ENCODE measurements at places on chromosomes 1 and 21. TPM values are rescaled to one million over a fixed set of nuclear protein-coding genes. Genes with fewer than 3 reads are reported as not detected.

GRCh38 chr1:40973912-40974311, 5.6 kb upstream of the CTPS1 start:
- DNase-seq: no peak

DNA sequence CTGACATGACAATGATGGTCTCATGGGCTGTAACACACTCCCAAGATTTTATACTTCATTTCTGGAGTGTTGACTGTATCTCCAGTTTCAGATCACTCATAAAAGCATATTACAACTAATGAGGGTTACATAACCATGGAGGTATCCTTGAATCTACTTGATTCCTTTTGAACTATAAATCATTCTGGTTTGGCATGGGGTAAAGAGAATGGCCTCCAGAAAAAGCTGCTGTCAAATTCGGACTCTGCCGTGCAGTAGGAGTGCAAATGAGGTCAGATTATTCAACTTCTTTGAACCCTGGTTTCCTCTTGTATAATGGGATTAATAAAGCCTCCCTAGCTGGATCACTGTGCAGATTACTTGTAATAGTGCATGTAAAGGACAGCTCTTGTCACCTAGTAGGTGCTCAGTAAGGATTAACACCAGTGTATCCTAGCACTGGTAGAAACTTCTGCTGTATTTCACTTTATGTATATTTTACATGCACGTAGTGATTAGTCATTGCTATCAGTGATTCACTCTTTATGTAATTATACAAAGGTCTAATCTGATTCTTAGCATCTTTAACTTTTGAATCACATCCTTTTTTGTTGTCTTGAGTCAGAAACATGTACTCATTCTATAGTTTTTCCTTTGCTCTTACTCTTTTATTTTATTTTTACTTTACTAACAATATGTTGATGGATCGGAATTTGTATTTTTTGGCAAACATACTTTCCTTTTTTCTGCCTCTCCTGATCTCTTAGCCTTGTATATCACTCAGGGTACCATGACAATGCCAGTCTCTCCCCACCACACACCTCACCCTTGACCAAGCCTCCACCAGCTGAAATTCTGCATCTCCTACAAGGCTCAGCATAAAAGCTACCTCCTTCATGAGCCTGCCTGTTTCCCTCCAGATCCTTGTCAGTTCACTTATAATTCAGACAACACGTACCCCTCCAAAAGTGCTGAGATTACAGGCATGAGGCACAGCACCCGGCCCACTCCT, 3.2 kb downstream of the LRRC8C start:
- DNase-seq: no peak

- DNase-seq: peak; percentile 24
Observed at GRCh38 chr1:47302472-47302871, 11.5 kb downstream of the STIL start.

BCL2L15 gene
- polyA plus RNA-seq: 0.05 TPM

DNA sequence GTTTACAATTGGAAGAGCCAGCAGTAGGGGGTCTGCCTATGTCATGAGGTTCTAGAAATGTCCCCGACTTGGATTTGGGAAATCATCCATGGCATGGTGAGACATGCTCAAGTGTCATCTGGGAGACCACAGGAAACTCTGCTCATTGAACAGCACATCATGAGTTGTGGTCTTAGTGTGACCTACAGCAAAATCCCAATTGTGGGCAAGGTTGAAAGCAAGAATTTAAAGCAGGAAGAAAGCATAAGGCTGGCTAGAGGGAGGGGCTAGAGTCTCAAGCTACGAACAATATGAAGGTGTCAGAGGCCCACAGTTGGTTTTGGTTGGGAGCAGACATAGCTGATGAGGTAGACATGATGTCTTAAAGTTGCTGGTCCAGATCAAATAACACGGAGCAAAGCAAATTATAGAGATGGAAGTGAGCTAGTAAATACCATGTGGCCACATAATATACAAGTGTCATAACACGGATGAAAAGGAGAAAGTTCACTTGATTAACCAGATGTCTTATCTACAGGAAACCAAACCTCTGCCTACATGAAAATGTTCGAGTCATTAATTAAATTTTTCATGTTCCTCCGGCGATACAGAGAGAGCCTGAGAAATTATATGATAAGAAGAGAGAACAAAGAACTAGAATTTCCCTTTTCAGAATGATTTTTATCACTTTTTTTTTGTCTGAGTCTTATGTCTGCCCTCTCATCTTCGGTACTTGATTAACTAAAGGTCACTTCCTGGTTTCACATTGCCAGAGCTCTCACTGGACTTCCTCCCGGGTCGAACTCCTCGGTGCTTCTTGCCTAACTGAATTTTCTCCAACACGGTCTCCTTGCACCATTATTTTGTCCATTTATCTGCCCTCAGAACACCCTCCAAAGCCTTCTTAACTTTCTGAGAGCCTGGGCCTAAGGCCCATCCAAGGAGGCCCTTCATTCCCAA, 67.5 kb upstream of the DUSP10 start:
- no peak for DNase-seq

DNA sequence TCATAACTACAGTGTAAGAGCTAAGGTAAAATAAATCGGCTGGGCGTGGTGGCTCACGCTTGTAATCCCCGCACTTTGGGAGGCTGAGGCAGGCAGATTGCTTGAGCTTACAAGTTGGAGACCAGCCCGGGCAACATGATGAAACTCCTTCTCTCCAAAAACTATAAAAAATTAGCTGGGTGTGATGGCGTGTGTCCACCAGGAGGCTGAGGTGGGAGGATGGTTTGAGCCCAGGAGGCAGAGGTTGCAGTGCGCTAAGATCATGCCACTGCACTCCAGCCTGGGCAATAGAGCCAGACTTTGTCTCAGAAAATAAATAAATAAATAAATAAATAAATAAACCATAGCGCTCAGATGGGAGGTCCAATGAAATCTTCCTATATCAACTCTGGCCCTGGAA, 16.7 kb upstream of the FAM110D start:
- no peak for DNase-seq

DNA sequence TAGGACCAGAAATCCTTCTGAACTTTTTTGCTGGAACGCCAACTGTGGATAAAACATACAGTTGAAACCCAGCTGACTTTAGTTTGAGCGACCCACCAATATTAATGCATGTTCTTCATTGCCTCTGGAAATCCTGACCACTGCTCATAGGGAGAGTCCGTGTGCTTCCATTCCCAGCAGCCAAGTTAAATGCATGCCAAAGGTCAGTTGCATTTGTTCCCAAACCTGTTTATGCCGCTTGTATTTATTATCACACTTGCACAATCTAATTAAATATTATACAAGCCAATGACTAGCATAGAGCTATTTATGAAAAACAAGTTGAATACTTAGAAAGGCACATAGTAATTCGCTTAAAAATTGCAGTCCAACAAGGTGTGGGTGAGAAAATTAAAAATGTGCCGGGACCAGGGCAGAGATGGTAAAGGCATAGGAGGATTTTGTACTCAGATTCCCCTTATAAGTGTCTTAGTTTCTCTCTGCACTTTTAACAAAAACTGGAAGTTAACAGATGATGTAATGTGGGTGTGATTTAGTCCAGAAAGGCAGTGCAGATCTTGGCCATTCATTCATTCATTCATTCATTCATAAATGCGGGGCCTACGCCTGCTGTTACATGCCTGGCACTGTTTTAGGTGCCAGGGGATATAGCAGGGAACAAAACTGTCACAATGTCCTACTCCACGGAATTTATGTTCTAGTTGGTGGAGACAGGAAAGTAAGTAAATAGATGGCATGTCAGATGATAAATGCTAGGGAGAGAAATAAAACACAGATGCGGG, 99.7 kb downstream of the PRDM2 start:
- DNase-seq: no peak

CD48 gene
- not detected for polyA plus RNA-seq

GRCh38 chr1:87180682-87181081, 148.0 kb upstream of the LMO4 start:
- DNase-seq: no peak

GPR161 gene
- 19.2 TPM for polyA plus RNA-seq

GRCh38 chr1:77219166-77219887, at the start of gene PIGK:
PIGK (minus strand) TSS chr1:77219430; CDS start chr1:77219402, 28 bp downstream.
- peak; percentile 74 for DNase-seq

CYP4A11 gene
- not detected for polyA plus RNA-seq

- DNase-seq: no peak
Observed at GRCh38 chr1:167208624-167208976, 12.1 kb upstream of the POU2F1 start.

DNA sequence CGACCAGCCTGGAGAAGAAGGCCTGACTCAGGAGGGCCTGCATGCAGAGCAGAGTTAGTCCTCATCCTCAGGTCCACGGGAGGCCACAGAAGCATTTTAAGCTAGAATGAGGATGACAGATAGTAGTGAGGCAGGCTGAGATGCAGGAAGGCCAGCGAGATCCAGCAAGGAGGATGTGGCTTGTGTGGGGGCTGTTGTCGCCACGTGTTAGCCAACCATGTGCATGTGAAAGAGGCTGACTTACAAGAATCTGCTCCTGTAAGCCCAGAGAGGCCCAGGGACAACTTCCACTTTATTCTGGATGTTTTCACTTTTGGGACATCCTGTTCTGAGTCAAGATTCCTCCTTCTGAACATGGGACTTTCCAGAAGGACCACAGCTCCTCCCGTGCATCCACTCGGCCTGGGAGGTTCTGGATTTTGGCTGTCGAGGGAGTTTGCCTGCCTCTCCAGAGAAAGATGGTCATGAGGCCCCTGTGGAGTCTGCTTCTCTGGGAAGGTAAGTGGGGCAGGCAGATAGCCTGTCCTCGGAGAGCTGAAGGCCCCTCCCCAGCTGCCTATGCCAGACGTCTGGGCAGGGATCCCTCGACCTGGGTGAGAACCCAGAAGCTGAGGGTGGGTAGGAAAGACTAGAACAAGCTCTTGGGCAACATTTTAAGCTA, at the start of gene SLAMF8:
Gene SLAMF8 (plus strand): TSS at position 433 of the 661 bp plus-strand sequence. CDS start 26 bp downstream, at position 459.
- DNase-seq: no peak

DNA sequence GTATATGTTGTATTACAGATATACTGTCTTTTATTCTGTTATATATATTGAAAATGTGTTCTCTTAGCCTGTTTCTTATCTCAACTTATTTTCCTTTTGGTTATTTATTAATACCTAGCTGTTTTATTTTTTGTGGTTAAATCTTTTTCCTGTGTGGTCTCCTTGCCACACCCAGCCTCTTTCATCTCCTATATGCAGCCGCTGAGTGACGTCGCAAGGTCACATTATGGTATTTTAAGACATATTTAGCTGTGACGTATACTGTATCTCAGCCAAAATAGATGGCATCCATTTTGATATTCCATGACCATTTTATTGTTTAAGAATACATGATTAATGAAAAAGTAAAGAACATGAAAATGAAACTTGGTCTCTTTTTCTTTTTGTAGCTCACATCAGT, 29.1 kb downstream of the CENPF start:
- no peak for DNase-seq

DNA sequence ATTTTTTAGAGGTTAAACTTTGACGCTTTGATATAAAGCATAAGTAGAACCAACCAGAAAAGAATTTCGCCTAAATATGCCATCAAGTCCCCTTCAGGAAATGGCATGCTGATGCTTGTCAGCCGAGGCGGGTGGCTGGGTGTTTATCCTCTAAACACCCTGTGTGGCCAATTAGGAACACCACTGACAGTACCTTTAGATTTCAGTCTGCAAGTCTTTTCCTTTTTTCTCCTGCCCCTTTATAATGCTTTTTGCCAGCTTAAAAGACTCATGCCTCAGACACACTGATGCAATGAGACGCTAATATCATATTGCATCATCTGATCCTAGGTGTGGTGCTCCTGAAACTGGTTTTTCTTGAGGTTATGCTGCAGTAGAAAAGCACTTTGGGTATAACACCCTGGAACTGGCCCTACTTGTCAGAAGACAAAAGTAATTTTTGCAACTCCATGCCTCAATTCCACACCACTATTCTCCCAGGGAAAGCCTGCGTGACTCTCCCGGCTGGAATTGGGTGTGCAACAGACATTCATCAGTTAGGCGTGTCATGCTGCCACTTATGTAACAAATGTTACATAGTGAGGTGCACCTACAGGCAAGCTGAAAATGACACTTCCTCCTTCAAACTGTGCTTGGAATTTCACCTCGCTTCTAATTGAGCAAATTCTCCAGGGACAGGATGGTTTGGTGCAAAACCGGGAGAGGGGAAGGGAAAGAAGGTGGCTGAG, 2.0 kb upstream of the RCC2 start:
- no peak for DNase-seq

DNA sequence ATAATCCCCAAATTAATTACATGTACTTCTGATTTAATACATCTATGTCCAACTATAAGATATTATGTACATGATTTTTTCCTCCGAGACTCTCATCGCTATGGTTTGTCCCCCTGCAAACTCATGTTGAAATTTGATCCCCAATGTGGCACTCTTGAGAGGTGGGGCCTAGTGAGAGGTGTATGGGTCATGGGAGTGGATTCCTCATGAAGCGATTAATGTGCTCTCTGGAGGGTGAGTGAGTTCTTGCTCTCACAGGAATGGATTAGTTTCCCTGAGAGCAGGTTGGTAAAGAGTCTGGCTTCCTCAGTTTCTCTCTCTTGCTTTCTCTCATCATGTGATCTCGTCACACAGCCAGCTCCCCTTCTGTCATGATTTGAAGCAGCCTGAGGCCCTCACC, 16.1 kb downstream of the HSF2BP start:
- DNase-seq: no peak

DNA sequence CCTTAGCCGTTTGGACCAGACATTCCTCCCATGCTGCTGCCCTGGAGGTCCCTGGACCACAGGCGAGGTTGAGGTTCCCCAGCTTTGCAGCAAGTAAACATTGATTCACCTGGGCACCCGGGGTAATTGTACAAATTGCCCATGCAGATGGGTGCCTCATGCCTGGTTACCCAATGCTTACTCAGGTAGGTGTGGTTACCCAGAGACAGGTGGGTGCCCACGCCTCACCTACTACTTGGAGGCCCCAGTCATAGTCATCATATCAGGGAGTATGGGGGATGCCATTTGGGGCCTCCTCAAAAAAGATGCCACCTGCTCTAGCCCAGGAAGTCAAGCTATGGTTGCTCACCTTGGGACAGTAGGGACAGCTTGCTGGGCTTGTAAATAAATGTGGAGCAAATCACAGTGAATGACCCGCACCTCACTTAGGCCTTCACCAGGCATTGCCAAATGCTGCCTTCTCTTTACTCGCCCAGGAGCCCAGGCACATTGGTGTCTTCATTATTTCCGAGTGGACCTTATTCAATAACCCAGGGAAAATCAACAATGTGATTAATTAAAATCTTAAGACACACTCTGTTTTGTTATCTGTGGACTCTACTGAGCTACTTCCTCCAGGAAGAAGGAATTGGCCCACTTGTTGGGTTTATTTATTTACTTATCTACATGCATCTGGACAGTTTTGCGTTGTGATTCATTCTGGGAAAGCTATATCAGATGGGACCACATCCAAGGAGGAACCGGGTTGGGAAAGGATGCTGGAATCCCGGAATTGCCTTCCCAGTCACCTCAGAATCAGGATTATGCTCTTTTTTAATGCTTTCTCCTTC, 35.6 kb upstream of the GRHL3 start:
- DNase-seq: no peak

GRCh38 chr1:62429581-62429980, 7.3 kb upstream of the USP1 start:
- DNase-seq: no peak

DNA sequence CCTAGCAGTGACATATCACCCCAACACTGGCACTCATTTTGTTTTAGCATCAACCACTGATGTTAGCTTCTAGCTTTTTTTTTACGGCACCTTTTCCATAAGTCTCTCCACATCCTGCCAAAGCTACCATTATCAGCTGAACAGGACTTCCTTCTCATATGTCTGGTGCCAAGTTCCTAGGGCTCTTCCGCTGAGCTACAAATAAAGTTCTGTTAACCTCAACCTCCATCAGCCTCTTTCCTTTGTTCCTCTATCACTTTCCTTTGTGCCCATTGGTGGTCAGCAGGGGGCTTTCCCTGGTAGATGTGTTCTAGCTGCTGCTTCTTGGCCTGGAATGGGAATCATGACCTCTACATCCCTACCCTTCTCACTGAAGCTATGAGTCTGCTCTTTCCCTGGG, 163.8 kb downstream of the FAF1 start:
- no peak for DNase-seq

All from SK-N-SH (cell line).